ENCODE measurements at places on chromosomes 7 and 10. TPM values are rescaled to one million over a fixed set of nuclear protein-coding genes. Genes with fewer than 3 reads are reported as not detected.

Gene LLCFC1
- not detected for total RNA-seq

Gene GDF2
- total RNA-seq: not detected

Gene AOAH
- not detected for total RNA-seq

Gene DDX56
- 69.4 TPM for total RNA-seq

Gene SLC26A3
- 0.44 TPM for total RNA-seq

Gene FAM25G
- not detected for total RNA-seq

Gene AKR1D1
- 0.14 TPM for total RNA-seq

Gene MRM2
- total RNA-seq: 34.7 TPM

DNA sequence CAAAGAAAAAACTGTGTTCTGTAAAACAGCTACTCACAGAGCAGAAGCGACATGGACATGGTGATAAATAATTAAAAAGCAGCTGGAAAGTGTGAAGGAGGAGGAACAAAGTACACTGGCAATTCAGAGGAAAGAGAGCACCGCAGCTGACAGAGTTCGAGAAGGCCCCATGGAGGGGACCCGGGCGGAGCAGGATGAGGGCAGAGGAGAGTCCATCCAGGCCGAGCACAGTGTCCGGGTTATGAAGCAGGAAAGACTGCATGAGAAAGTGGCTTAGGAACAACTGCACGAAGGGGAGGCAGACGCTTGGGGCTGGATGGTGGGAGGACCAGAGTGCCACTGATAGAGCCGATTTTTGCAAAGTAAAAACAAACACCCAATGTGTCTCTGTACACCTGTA is 185.5 kb downstream of the ZMYND11 start:
- no peak for DNase-seq

GRCh38 chr7:155746188-155746587 is 66.1 kb downstream of the SHH start:
- DNase-seq: no peak

DNA sequence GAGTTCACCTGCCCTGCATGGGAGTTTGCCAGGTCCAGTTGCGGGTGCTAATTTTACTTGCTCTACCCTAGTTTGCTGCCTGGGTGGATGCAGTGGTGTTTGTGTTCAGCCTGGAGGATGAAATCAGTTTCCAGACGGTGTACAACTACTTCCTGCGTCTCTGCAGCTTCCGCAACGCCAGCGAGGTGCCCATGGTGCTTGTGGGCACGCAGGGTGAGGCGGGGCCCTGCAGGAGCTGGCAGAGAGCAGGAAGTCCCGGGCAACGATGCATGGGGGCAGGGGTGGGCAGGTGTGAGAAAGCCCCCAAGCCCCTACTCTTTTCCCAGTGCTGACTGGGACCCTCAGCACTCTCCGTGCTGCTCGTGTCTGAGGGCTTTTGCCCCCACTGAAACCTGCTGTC is 31.3 kb downstream of the AGAP3 start:
- no peak for DNase-seq

GRCh38 chr7:25389489-25390106 is 161.3 kb upstream of the NPVF start:
- no peak for DNase-seq

DNA sequence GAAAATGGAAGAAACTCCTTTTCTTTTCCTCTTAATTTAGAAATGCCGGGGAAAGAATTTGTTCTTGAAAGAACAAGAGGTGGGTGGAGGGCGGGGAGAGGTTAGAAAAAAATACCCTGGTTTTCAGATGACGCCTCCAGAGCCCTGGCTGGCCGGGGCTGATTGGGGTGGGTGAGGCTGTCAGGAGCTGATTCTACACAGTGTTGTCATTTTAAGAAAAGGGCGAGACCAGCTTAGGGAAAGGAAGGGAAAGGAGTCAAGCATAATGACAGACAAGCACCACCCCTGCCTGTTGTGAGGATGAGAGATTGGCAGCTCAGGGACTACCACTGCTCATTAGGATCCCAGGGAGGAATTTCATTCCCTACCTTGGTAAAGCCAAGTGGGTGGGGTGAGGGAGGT is 9.9 kb upstream of the FAM180A start:
- no peak for DNase-seq

- DNase-seq: no peak
These were observed 33.6 kb downstream of the ST7 start for GRCh38 chr7:116986611-116987565.

DNA sequence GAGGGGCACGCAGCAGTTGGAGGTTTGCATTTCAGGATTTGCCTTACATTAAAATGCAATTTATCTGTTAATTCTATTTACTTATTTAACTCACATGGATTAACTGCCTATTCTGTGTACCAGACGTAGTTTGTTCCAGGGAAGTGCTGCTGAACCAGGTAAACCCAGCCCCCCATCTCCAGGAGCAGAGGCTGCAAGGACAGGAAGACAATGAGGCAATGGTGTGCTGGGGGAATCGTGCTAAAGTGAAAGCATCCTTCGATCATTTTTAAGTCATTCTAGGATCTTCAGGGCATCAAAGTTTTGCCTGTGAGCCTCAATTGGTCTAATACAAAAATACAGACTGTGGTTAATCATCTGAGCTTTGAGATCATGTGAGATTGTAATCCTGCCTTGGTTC is 166.4 kb downstream of the DNAJB6 start:
- DNase-seq: no peak

- peak; percentile 41 for DNase-seq
These were observed 143.2 kb upstream of the RET start for GRCh38 chr10:42933448-42934340.

DNA sequence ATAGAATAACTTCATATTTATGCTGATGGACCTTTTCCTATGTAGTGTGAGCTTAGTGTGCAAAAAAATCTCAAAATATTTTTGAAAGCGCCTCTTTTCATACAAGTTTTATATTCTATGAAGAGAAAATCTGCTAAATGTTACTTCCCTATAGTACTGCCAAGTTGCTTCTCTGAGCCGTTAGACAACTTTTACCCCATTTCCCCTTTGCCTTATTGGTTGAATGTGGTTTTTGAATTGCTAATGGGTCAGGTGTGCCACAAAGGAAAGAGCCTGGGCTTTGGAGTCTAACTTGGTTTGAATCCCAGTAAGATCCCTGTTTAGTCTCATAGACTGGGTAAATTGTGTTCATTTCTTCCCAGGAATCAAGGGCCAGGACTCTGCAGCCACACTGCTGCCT is 261.5 kb downstream of the SNX10 start:
- DNase-seq: no peak

- DNase-seq: no peak
These were observed 17.8 kb downstream of the CELF2 start for GRCh38 chr10:11035301-11035991.

DNA sequence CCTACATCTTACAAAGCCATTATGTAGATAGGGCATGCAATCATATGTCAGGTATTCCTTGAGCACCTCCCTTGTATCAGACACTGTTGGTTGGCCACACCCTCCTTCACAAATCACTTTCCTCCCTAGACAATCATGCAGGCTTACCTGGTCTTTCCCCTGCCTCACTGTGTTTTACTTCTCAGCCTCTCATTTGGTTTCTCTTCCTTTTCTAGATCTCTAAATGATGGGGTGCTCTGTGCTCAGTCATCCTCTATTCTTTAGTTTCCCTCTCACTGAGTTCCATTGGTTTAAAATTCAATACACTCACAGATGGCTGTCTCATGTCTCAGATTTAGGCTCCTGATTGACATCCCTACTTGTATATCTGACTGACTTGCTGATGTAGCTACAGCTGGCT is 31.4 kb downstream of the ANK3 start:
- no peak for DNase-seq

DNA sequence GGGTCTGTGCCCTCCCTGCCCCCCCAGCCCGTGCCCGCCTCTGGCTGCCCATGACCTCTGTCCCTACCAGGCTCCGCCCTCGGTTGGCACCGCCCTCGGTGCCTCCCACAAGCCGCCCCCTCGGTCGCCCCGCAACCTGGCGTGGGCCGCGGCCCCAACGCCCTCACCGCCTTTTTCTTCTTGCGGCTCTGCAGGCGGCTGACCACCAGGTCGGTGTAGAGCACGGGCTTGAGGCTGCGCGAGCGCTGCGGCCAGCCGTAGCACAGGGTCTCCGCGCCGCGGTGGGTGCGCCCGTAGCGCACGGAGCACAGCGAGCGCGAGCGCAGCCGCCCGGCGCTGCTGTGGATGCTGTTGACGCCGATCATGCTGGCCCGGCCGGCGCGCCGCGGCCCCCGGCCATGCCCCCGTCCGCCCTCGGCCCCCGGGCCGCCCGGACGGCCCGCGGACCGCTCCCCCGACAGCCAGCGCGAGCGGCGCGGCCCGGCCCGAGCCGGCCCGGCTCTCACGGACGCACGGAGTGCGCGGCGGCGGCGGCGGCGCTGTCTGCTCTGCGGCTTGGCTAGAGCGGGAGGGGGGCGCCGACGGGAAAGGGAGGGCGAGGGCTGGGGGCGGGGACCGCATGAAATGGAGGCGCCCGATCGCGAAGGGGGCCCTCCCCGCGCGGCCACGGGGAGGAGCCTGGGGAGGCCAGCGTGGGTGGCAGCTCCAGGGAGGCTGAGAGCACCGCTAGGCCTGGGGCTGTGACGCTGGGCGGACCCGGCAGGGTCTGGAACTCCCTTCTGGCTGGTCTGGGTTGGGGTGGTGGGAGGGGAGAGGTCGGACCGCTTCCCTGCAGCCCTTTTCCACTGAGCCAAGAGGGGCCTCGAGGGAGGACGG is 9.6 kb downstream of the PSD start:
- DNase-seq: peak; percentile 55

- DNase-seq: no peak
These were observed 9.2 kb downstream of the NPFFR1 start for GRCh38 chr10:70274643-70275042.

DNA sequence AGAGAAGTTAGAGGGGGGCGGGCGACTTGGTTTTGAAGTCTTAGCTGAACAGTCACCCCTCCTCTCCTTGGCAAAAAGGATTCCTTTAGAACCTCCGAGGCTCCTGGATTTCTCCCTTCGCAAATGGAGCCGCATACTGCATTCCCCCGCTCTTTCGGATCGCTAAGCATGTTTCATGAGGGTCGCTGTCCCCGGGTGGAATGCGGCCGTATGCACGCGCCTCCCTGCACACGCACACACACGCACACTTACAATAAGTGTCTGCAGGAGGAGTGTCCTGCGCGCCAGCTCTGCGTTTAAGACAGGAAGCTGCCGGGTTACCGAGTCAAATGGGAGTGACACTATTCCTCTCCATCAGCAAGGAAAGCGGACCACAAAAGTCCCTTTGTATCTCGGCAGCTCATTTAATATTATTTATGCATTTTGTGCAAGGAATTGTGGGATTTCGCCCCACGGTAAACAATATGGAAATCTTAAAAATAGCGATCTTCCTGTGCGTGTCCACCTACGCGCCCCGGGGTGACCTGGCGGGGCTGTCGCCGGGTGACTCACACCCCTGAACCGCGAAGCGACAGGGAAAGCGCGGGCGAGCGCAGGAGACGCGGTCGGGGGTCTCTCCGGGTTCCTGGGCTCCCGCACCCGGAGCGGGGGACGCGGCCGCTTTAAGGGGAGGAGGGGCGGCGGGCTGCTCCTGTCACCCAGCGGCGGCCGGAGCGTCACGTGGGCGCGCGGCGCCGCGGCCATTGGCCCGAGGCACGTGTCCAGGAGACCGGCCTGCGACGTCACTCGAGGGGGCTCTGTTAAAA is 988 bp upstream of the EN2 start:
- DNase-seq: peak; percentile 73

DNA sequence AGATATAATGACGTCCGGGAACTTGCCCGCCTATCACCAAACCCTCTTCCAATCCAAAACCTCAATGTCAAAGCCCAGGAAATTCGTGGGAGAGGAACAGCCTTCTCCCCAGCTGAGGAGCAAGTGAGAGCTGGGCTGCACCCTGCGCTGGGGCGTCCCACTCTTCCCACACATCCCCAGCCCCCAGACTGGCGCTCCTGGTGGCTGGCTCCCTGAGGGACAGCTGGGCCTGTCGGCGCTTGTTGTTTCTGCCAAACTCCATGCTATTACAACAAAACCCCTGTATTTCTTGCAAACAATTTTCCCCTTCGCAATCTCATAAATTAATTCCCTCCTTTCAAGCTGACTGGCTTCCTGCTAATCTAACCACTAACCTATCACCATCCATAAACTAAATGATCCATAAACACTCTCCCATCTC is 53.0 kb downstream of the GRID1 start:
- no peak for DNase-seq

DNA sequence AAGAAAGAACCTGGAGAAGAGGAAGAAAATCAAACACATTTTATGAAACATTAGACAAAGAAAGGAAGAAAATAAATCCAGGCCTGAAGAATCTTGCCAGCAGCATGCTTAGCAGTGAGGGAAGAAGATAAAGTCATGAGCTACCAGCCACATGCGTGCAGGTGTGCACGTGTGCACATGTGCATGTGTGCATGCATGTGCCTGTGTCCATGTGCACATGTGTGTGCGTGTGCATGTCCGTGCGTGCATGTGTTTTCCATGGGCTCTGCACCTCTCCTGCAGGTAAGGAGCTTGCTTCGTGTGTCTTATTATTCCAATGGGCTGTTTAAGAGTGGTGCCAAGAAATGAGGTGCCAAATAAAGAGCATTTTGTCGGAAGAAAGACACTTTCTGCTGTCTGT is 322.2 kb downstream of the FGFR2 start:
- DNase-seq: no peak

DNA sequence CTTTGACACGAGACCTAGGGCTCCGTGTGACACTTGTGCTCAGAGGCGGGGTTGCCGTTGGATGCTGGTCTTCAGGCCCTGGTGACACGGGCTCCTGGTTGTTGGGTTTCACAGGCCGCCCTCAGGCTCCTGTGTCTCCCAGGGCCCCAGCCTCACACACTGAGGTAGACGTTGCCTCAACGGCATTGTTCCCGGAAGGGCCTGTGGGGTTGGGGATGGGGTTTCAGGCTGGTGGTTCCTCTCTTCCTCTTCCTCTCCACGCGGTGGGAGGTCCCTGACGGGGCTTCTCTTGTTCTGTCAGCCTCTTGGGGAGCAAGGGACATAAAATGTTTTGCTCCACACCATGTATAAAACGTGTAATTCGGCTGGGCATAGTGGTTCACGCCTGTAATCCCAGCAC is 125.1 kb downstream of the TRRAP start:
- DNase-seq: no peak

DNA sequence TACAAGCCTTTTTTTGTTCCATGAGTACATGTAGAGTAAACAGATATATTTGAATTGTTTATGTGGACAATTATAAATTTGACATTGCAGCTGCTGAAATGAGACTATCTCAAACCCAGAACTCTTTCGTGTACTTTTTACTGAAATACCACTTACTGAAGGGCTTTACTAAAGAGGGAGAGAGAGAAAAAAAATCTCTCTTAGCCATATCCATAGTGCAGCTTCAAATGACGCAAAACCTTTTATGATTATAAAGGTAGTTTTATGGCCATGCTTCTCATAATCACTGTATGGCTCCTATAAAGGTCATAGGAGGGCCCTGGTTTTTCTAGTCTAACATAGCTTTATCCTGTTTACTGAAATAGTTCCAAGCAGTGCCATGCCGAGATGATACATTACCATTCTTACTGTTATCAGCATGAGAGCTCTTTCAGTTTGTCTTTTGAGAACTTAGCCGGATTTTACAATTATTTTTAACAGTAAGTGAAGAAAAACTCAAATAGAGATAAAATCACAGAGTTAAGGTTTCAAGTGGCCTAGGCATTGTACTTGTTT is 35.1 kb downstream of the KCND2 start:
- no peak for DNase-seq

- no peak for DNase-seq
These were observed 102.4 kb downstream of the ICA1 start for GRCh38 chr7:8159595-8159994.

- DNase-seq: no peak
These were observed 74.4 kb downstream of the ELFN1 start for GRCh38 chr7:1744296-1745017.

GRCh38 chr7:98877692-98878364 is 504 bp upstream of the TRRAP start:
- DNase-seq: no peak

GRCh38 chr10:49601857-49602256 is 8.3 kb upstream of the SLC18A3 start:
- DNase-seq: no peak

All from WTC11 (cell line).